Posterior cingulate gyrus (tissue), 11 donors: ENCODE measurements at places on chromosomes 5 and 9.

- no peak for DNase-seq
These were observed 547.8 kb downstream of the CCDC171 start for GRCh38 chr9:16100537-16101091.

- no peak for DNase-seq
These were observed 4.8 kb upstream of the DIAPH1 start for GRCh38 chr5:141623611-141624010.

DNA sequence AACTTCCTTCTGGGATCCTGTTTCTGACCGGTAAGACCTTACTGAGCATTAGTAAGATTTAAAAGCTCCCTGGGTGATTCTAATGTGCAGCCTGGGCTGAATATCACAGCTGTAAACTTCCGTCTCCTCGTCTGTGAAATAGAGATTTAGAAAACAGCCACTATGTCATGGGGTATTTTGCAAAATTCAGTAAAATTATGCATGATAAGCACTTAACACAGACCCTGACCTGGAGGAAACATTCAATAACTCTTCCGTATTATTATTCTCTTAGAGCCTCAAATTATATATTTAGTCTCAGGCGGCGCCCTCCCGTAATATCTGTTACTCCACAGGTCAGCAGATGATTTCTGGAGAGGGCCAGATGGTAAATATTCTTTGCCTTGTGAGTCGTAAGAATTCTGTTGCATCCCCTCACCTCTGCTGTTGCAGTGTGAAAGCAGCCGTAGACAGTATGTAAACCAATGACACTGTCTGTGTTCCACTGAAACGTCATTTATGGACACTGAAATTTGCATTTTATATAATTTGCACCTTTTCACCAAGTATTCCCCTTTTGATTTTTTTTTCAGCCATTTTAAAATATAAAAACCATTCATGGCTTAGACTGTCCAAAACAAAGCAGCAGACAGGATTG is 39.2 kb upstream of the RARS1 start:
- no peak for DNase-seq

DNA sequence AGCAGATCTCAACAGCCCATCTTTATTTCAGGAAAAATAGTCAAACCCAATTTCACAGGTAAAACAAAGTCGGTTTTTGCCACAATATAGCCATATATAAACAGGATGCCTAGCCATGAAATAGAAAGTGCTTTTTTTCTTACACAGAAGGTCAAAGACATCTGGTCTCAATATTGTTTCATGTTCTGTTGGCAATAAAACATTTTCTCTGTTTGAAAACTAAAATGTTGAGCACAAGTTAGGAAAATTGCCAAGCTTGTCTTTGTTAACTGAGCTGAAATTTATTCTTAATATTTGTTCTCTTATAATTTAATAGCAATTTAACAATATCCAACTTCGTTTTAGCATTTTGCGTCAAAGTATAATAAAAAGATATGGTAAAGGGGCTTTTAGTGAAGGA is 673.4 kb downstream of the DTWD2 start:
- DNase-seq, result no peak
